Anterior cingulate cortex (tissue), 58 donors: ENCODE measurements at places on chromosomes 13 and 19.

- no peak for DNase-seq
Observed at GRCh38 chr13:52010890-52011631, at the start of gene ATP7B. ATP7B (minus strand) TSS chr13:52011450; CDS start chr13:52011337, 113 bp downstream.

DNA sequence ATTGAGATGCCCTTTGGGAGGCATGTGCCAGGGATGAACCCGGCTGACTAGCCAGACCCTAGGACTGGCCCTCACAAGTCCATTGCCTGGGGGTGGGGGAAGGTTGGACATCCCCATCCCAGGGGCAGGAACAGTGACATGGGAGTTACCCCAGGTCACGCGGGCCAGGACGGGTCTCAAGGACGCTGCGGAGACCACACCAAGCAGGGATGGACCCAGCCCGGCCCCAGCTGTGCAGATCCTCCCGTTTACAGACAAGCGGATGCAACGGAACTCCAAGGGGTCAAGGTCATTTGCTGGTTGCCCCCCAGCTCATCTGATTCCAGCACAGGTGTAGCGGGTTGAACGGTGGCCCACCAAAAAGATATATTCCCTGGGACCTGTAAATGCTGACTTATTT lies 20.0 kb downstream of the F2RL3 start:
- DNase-seq, result no peak

DNA sequence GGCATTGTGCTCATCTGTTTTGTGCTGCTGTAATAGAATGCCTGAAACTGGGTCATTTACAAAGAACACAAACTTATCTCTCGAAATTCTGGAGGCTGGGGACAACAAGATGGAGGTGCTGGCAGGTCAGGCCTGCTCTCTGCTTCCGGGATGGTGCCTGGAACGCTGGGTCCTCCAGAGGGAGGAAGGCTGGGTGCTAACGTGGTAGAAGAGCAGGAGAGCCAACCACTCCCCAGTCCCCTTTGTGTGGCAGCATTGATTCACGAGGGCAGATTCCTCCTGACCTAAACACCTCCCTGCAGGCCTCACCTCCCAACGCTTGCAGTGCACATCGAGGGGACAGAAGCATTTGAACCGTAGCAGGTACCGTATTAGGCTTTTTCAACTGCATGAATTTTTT lies 34.1 kb upstream of the TFDP1 start:
- DNase-seq, result no peak

- no peak for DNase-seq
Observed at GRCh38 chr13:88085036-88085435, 413.9 kb downstream of the SLITRK5 start.

DNA sequence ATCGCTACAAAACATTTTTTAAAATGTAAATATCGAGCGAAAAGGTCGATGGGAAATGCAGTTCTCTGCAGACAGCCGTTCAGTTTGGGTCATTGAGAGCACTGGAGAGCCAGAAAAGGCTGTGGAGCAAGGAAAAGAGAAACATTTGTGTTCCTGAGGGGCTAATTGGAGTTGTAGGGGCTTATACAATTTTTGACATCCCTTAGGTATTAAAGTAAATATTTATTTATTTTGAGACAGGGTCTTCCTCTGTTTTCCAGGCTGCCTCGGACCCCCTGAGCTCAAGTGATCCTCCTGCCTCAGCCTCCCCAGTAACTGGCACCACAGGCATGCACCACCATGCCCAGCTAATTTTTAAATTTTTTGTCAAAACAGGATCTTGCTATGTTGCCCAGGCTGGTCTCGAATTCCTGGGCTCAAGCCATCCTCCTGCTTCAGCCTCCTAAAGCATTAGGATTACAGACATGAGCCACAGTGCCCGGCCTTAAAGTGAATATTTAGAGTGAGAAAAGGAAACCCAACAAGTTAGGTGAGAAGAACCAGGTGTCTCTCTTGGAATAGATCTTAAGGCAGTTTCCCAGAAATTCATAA lies 825 bp upstream of the YIF1B start:
- no peak for DNase-seq

- no peak for DNase-seq
Observed at GRCh38 chr13:27295096-27295495, 24.5 kb downstream of the RASL11A start.

DNA sequence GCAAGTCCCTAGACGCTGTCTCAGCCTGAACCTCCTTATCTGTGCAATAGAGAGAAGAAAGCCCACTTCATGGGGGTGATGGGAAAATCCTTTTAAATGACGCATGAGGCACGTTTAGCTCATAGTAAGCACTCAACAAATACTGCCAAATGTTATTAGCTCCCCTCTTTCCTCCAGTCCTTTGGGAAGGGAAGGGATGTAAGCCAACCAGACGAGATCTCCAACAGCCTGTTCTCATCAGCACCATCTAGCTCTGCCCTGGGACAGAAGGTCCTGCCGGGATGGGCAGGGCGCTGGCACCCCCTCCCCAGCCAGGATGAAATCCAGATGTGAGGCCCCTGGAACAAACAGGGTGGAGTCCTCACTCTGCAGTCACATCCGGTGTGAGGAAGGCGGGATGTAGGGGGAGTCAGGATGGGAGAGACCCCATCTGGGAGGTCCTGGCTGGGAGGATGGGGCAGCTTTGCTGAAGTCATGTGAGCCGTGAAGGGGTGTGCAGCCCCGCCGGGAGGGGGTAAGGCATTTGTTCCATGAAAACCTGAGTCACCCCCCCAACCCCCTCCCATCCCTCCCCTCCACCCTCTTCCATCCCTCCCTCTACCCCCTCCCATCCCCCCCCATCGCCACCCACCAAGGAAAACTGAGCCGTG lies 4.6 kb downstream of the S1PR2 start:
- DNase-seq, result no peak

- DNase-seq, result no peak
Observed at GRCh38 chr13:32894589-32895001, 121.6 kb upstream of the KL start.

- DNase-seq, result no peak
Observed at GRCh38 chr13:93118081-93118615, 108.5 kb upstream of the GPC6 start.

DNA sequence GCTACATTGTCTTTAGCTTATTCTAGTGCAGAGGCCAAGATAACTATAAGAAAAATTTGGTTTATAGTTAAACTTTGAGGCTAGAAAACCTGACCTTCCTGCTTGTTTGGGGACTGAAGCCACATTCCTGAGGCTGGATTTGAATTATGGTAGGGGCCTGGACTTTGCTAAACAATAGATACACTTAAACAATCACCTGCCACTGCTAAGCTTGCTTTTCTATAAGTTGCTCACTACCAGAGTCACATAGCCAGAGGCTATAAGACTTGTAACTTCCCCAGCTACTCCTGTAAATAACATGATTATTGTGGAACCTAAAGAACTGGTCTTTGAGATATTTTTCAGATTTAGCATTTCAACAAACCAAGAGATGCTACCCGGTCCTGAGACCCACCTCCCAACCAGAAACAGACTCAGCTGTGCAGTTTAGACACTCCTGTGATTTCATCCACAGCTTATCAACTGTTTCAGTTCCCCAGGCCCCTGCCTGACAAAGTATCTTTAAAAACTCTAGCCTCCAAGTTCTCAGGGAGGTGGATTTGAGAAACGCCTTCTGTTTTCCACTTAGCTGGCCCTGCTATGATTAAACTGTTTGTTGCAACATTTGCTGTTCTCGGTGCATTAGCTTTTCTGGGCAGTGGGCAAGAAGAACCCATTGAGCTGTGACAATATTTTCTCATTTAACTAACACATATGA lies 77.7 kb downstream of the MIPEP start:
- DNase-seq, result no peak

GRCh38 chr13:84925443-84925842 lies 873.8 kb downstream of the SLITRK6 start:
- DNase-seq, result no peak

DNA sequence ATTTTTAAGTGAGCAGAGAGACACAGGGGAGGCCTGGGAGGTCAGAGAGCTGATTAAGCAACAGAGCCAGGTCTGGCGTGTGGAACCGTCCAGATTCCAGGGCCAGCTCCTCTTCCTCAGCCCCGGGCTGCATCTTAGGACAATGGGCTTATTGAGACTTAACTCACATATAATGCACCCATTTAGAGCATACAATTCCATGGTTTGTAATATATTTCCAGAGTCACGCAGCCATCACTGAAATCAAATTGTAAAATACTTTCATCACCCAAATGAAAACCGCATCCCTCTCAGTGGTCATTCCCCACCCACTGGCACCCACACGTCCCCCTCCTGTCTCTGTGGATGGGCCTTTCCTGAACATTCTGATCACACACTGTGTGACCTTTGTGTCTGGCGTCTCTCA lies 2.1 kb upstream of the HMG20B start:
- peak; percentile 62 for DNase-seq

DNA sequence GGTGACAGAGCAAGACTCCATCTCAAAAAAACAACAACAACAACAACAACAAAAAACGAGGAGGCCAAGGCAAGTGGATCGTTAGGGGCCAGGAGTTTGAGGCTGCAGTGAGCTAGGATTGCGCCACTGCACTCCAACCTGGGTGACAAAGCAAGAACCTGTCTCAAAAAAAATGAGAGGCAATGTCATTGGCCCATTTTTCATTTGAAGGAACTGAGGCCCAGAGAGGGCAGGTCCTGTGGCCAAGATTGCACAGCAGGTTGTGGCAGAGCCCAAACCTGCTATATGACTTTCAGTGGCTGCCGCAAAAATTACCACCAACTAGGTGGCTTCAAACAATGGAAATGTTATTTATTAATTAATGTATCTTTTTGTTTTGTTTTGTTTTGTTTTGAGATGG lies 5.5 kb downstream of the PIK3R2 start:
- DNase-seq, result no peak

DNA sequence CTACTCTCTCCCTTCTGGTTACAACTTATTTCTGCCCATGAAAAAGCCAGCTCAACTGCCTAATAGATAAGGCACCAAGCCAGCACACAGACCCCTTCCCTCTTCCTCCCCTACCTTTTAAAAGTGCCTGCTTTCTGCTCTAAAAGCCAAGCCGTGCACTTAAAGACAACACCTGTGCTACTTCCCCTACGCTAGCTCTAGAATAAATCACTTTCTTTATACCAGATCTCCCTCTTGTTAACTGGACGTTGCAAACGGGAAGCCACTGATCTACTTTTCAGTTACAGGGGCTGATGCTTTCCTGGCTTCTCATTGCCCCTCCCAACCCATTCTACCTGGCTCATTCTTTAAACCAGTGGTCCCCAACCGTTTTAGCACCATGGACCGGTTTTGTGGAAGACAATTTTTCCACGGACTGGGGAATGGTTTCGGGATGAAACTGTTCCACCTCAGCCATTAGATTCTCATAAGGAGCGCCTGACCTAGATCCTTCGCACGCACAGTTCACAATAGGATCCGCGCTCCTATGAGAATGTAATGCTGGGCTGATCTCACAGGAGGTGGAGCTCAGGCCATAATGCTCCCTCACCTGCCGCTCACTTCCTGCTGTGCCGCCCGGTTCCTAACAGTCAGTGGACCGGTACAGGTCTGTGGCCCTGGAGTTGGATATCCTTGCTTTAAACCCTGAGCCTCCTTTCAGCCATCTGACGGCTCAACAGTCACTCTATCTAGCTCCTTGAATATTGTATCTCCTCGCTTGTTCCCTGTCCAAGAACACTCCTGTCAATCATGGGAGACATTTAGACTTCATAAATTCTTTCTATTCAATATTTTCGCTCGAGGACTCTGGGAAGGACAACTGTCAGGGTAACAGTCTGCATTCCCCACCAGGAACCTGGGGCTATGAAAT lies 841 bp upstream of the ZNF223 start:
- DNase-seq, result no peak

DNA sequence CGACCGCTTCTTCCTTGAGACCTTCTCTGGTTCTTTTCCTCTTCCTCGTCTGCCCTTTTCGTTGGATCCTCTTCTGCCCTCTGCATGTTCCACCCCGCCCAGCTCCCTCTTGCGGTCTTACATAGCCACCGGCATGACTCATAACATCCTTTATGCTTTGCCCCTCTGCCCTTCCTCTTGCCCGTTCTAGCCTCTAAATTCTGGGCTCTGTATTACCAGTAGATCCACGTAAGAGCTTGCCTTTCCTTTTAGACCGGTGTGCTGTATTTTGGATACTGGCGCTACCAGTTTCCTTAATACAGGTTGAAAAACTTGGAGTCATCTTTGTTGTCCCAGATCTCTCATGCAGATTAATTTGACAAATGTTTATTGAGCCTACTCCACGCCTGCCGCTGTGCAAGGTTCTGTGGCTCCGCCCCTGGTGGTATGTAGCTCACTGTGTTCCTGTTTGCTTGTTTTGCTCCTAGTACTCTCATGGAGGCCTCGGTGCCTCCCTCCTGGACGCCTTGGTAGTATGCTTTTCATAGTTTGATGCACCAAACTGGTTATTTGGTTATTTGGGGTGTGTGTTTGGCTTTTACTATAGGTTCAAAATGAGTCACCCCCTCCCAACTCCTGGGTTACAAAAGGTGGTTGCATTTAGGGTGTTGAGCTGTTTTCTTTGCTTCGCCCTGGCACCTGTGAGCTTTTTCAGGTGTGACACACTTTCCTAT lies 1.7 kb downstream of the GTF3A start:
- no peak for DNase-seq

DNA sequence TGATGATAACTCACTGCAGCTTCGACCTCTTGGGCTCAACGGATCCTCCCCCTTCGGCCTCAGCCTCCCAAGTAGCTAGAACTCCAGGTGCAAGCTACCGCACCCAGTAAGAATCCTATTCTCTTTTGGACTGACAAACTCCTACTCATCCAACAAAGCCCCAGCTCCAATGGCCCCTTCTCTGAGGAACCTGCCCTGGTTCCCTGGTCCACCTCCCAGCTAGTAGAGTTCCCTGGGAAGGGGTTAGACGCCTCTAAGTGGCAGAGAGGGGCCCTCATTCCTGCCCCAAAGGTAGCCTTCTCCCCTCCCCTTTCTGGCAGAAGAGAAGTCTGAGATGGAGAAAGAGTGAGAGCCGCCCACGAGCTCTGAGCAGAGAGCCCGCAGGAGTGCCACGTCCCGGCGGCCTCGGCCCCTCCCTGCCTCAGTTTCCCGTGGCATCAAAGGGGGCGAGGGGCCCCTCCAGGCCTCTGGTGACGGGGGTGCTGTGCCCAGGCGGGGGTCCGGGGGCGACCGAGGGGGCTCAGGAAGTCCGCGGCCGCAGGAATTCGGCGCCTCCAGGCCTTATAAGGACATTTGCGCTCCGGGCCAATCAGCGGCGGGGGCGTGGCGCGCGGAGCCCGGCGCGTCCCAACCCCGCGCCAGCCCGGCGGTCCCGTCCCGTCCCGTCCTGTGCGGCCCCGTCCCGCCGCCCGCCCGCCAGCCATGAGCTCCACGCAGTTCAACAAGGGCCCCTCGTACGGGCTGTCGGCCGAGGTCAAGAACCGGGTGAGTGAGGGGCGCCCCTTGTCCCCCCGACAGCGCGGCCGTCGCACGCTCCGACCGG lies at the start of gene CNN2:
CNN2 (plus strand) TSS at position 649 of the 823 bp plus-strand sequence; CDS start at position 703, 54 bp downstream.
- peak; percentile 16 for DNase-seq

DNA sequence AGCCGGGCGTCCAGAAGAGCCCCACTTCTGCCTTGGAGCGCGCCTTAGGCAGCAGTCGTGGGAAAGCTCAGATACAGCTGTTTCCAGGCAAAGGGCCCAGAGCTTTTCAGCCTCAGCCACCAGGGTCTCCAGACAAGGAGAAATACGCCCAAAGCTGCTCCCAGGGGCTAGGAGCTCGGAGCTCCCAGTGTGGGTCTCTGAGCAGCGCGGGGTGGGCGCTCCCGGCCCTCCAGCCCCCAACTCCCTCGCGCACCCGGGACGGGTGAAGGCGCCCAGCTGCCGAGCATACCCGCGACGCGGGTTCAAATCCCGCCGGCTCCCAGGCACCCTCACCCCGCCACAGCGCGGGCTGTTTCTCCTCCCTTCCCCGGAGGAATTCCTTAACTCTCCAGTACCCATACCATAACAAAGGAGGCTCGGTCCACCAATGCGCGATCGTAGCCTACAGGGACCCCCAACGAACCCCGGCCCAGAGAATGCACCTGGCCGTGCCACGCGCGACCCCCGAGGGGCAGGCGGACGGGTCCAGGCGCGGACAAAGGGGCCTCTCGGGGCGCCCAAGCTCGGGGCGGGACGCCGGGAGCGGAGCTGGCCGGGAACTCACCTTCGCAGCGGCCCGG lies 507 bp downstream of the COL4A1 start:
- no peak for DNase-seq
